ENCODE measurements at places on chromosomes 6 and 20. TPM values are rescaled to one million over a fixed set of nuclear protein-coding genes. Genes with fewer than 3 reads are reported as not detected.

DNA sequence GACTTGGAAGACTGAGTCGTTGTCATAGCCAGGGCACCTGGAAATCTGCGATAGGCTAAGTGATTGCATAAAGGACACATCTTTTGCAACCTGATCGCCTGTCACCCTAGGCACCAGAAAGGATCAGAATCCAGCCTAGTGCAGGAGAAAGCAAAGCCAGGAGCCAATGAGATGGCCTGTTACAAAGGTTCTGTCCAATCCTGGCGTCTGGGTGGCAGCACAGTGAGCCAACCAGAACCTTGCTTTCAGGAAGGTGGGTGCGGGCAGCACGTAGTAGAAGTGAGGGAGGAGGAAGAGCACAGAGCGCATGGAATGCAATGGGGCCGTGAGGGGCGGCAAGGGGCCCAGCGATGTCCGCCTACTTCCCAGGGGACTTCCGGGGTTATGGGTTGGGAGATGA, 120.4 kb upstream of the GGTLC1 start:
- no peak for DNase-seq
- H3K4me3 ChIP-seq, result no peak overlapping the region
- no peaks in the 10 kb centered on the region for H3K4me1 ChIP-seq
- H3K27ac ChIP-seq, result no peak overlapping the region

Gene TNXB
- total RNA-seq, result 90.6 TPM

Gene TRIM15
- total RNA-seq, result not detected

Gene SYCP2
- 6.9 TPM for total RNA-seq
